Muscle of leg (tissue), 16 donors: ENCODE measurements at places on chromosomes 11 and 22.

- DNase-seq = no peak
These were observed 24.7 kb downstream of the CAPN1 start for GRCh38 chr11:65206441-65206841.

- no peak for DNase-seq
These were observed 26.6 kb downstream of the ATG16L2 start for GRCh38 chr11:72840780-72841179.

DNA sequence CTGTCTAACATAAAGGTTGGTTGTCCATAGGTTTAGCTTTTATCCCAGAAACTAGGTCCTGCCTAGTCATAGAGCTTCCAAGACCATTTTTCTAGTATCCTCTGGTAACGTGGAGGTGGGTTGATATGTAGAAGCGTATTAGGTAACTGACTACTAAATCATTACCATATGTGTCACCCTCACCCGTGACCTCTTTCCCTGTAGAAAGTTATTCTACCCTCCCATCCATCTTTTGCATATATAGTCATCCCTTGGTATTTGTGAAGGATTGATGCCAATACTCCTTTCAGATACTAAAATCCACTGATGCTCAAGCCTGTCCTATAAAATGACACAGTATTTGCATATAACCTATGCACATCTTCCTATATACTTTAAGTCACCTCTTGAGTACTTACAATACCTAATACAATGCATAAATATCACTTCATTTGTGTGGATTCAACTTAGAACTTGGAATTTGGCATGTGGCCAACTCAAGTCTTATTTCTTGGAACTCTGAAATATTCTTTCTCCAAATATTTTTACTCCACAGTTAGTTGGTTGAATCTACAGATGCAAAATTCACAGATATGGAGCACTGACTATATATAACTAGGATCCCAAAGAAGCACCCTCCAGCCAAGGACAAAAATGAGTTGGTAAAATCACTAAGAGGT lies 497.0 kb upstream of the TENM4 start:
- peak; percentile 11 for DNase-seq

- DNase-seq = no peak
These were observed 37.8 kb downstream of the PGR start for GRCh38 chr11:101091781-101092180.

DNA sequence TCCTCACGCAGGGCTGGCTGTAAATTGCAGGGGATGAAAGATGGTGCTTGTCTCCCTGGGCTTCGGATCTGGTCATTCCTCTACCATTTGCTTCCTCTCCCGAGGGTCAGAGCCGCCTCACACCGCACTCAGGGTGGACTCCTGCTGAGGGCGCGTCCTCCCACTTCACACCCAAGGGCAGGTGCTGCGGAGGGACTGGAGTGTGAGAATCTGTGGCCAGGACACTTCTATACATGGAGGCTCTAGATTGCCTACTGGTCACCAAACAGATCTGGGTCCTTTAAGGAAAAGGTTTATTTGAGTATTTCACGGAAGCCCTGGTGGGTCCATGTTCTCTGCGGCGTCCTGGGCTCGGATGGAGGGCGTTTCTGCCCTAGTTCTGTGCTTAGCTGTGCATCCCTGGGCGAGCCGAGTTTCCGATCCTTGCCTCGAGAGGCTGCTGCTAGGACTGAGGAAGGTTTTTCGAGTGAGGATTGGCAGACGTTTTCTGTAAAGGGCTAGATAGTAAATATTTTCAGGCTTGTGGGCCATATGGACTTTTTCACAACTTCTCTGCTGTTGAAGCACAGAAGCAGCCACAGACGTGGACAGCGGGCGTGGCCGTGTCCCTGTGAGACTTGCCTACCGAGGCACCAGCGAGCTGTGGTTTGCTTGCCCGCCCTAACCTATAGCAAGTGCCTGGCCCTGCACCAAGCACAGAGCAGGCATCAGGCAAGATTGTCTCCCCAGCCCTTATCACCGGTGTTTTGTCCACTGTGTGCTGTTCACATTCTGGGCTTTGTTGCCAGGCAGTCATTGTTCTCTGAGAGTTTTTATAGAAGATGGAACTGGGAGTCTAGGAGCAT lies 279.0 kb downstream of the TBC1D22A start:
- DNase-seq = no peak

- DNase-seq = no peak
These were observed 266.2 kb upstream of the PLET1 start for GRCh38 chr11:112526699-112527416.

GRCh38 chr11:117479372-117479771 lies 151.7 kb downstream of the CEP164 start:
- DNase-seq = no peak

DNA sequence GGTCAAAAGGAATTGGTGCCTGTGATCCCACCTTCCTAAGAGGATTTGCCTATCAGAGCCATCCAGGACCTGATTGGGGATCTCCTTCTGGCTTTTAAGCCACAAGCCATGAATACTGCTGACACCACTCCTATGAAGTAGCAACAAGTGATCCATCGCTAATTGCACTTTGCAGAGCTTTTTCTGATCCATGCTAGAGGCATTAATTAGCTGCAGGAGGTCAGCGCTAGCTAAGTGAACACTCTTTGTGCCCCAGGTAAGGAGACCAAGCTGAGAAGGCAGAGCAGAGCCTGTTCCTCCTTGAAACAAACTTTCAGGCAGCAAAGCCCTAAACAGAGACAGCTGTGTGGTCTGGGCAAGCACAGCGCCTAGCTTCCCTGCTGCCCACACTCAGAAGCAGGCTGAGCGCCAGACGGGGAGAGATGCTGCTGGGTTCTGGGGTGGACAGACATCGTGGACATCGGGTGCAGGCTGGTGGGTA lies 122.2 kb downstream of the ABTB2 start:
- DNase-seq = no peak

DNA sequence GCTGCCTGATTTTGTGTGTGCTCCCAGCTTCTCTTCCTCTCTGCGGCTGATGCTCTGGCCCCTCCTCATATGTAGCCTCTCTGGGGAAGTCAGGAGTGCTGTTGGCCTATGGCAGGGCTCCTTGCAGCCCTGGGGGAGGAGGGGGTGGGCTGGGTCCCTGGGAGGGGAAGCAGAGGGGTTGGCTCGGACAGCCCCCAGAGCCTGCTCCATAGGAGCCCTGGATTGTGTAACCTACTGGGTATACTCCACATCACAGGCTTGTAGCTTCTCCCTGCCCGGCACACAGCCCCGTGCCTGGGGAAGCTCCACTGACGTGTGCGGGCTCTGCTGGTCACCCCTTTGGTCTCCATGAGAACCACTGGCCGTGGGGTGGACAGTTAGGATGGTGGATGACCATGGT lies 113.8 kb downstream of the ST3GAL4 start:
- DNase-seq = no peak

- no peak for DNase-seq
These were observed 539 bp downstream of the SIRT3 start for GRCh38 chr11:235609-235996.

GRCh38 chr22:18082467-18082866 lies 4.7 kb downstream of the PEX26 start:
- peak; percentile 40 for DNase-seq

- no peak for DNase-seq
These were observed 199.1 kb downstream of the SWAP70 start for GRCh38 chr11:9862981-9863380.

DNA sequence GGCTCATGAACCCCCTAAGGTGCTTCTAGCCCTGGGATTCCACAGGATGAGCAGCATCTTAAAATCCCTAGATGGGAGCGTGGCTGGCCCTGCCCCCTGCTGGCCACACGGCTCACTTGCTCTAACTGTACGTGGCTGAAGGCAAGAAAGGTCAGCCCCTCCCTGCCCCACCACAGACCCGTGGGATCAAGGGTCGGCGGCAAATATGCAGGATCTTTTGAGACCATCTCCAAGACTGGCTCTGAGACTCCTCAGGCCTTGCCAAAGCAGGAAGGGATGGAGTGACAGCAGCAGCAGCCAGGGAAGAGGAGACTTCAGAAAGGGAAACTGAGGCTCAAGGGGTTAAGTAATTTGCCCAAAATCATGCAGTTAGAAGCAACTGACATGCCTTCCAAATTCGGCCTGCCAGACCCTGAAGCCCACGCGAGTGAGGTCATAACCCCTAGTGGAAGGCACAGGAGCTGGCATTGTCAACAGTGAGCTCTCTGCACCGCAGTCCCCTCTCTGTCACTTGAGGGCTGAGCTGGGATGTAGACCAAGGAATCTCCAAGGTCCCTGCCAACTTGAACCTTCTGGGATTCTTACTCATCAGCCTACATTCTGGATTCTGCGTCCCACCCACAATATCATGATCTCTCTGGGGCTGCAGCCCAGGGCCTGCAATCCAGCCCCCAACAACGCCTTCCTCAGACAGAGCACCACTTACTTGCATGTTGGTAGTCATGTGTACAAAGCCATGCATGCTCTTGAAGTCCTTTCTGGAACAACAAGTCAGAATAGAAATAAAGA lies 31.4 kb downstream of the CREB3L1 start:
- peak; percentile 74 for DNase-seq

GRCh38 chr11:68212421-68213134 lies 518 bp downstream of the KMT5B start:
- DNase-seq = peak; percentile 91
